ENCODE measurements at places on chromosomes 4 and X.
A peak's percentile ranks its signal among the peaks of the same experiment; 100 is the strongest.

GRCh38 chr4:8537041-8537461 lies 43.1 kb upstream of the GPR78 start:
- DNase-seq = no peak

- no peak for DNase-seq
Observed at GRCh38 chrX:10904220-10904619, 206.9 kb upstream of the HCCS start.

- DNase-seq = no peak
Observed at GRCh38 chr4:171932238-171932637, 119.0 kb downstream of the GALNTL6 start.

DNA sequence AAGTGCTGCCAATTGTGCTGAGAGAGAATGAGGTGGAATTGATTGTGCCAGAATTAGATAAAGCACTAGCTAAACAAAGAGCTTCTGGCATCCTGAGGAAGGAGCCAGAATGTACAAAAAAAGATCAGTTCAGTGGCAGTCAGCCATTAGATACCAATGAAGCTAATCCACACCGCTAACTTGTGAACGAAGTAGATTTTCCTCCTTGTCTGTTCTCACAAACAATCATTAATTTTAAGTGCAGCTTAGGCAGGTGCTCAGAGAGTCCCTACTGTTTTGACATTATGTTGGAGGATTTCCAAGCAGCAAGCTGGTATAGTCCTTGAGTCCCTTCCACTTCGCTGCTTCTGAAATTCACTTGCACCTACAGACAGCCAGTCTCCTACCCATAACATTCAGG lies 617.4 kb downstream of the CENPC start:
- DNase-seq = no peak

- no peak for DNase-seq
Observed at GRCh38 chrX:123882391-123882790, 22.5 kb downstream of the XIAP start.

DNA sequence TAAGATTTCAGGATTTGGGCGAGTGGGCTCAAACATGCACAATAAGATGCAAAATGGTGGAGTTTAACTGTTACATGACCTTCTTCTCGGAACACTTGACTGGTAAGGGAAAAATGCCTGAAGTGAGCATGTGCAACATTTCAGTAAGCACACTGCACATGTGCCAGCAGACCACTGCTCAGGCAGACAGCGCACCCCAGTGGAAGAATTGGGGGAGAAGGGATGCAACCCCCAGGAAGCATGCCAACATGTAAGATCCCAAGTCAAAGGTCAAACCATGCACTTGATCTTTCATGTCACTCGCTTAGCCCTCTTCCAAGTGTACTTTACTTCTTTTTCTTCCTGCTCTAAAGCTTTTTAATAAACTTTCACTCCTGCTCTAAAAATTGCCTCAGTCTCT lies 256.3 kb downstream of the CENPC start:
- no peak for DNase-seq

DNA sequence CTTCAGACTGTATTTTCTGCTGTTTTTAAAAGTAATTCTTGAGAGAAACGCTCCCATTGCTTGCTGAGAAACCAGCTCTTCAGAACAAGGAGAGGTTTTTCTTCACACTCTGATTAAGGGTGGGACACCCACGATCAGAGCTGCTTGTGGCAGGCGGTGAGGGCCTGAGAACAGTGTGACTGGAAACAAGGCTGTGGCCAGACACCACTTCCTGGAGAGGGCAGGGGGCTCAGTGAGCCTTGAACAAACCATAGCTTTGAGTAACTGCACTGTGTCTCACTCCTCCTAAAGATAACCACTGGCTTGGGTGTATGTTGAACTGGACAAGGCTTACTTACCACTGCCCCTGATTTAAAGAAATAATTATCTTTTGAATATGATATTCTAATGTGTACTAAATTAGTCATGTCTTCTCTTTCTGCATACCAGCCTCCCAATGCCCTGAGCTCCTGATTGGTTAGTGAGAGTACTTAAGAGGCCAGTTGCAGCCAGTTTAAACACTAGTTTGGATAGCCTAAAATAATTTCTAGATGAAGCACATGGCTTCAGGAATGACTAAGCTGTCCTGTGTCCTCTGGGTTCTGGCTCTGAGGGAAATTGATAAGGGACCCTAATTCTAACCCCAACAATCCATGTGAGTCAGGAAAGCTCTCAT lies 3.7 kb upstream of the GPR82 start:
- peak; percentile 50 for DNase-seq

DNA sequence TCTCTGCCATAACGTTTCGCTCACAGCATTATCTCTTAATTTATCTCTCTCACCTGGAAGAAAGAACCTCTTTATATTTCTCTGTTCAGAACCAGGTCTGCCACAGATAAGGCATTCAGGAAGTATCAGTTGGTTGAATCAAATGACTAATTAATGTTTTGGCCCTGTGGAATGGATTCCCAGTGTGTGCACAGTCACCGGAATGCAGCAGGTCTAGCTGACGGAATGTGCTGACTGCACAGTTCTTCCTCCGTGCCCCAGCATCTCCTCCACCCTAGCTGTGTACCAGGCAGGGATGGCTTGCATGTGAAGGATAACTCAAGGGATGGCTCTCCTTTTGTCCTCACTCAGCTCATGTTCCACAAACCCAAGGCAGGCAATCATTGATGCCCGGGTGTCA lies 141.8 kb upstream of the MSX1 start:
- no peak for DNase-seq

GRCh38 chrX:30814978-30815377 lies 74.1 kb downstream of the TAB3 start:
- DNase-seq = no peak

DNA sequence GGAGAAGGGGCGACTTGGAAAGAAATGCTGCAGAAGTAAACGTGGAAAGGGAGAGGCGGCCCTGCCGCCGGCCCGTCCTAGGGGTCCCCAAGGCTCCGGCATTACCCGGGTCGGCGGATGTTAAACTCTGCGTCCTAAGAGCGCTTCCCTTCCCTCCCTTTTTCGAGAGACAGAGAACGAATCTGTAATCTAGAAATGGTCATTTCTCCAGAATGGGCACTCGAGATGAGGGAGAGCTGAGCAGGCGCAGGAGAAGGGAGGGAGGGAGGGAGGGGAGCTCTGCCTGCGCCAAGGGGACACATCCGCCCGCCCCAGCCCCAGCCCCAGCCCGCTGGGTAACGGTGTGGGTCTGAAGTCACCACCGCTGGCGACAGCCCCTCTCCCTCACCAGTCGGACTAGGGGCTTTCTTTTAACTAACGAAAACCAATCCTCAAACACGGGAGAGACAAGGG lies 1.7 kb downstream of the HCFC1 start:
- no peak for DNase-seq

- DNase-seq = peak; percentile 35
Observed at GRCh38 chrX:100928660-100929613, at the start of gene XKRX. TSS of gene XKRX (minus strand) at chrX:100928917. CDS start at chrX:100928304, 613 bp downstream.

DNA sequence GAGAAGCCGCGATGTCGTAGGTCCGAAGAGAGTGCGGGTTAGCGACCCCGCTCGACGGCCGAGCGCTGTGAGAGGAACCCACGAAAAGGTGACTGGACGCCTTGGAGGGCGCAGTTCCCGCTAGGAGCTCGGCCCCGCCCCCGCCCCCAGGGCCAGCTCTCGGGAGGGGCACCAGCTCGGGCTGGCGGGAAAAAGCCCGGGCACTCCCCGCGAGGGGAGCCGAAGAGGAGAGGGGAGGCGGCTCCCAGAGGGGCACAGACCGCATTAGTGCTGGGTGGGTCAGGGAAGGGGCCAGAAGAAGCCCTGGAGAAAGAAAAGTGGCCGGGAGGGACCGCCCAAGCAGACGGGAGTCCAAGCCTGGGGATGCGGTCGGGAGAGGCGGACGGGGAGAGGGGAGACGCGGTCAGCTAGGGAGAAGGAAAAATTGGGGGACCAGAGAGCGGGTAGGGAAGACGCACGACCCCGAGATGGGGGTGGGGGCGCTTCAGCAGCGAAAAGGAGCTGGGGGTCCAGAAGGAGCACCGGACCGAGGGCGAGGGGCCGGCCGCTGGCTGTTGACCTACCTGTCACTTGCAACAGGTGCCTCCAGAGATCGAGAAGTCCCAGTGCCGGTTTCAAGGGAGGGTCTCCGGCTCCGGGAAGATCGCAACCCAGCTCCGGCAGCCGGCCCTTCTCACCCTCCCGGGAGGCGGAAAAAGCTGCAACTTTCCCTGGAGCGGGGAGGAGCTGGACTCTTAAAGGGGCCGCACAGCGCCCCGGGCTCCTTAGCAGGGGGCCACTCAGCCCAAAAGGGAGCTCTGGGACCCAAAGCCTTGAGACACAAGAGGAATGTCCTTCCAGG lies at the start of gene SYTL4:
SYTL4 (minus strand) TSS at position 681 of the 841 bp plus-strand sequence. CDS start 30,084 bp downstream, outside the sequence.
- DNase-seq = no peak

DNA sequence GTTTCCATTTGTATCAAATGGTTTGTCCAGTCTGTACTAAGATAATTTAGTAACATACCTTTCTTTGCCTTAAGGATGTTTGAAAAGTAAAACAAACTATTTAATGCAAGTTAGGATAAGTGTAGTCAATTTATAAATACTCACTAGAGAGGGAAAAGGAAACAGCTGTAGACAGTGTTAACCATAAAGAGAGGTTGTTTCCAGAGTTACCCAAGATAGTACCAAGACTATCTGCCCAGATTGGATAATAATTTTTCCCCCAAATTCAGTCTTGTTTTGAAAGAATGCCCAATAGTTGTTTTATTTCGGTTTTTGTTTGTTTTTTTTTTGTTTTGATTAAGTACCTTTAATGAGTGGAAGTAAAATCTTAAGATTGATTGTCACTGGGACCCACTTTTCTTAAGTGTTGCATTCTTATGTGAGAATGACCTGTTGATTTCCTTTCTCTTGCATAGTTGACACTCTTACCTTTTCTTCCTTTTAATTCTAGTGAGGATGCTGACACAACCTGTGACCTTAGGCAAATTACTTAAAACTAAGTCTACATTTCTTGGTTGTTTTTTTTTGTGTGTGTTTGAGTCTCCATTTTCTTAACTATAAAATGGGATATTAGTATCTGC lies 12.8 kb downstream of the AFF1 start:
- no peak for DNase-seq

DNA sequence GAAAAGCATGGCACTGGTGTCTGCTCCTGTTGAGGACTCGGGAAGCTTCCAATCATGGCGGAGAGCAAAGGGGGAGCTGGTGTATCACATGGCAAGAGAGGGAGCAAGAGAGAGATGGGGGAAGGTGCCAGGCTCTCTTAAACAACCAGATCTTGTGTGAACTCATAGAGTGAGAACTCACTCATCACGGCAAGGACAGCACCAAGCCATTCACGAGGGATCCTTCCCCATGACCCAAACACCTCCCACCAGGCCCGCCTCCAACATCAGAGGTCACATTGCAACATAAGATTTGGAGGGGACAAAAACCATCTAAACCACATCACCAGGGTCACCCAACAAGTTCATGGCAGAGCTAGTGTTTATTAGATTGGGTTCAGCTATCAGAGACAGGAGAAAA lies 218.7 kb upstream of the BCOR start:
- no peak for DNase-seq

- no peak for DNase-seq
Observed at GRCh38 chrX:63934160-63934559, 149.1 kb upstream of the ARHGEF9 start.

DNA sequence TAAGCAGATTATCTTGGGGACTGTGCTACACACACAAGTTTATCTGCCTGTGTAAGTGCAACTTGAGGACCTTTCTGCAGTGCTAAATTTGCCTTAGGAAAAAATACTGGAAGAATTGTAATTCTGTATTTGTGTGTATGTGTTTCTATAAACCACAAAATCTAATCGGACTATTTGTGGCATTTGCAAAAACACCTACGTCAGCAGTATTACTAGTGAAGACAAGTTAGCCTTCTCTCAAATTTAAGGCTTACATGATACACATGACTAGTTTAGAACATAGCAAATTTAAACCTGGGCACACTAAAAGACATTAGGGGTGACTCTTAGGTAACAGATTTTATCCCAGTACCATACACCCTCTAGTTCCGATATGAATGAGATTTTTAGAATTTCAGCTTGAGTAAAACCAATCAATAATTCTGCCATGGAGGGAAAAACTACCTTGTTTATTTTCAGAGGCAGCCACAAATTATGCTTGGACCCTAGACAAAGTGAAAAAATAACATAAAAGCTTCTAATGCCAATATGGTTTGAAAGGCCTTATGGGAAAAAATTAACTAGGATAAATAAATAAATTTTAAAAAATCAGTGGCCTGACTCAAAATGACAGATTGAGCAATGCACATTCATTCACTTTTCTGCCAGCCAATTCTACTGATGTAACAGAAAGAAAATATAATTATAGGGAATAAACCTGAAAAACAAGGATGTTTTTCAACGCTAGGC lies 176.4 kb downstream of the SNCA start:
- DNase-seq = no peak

DNA sequence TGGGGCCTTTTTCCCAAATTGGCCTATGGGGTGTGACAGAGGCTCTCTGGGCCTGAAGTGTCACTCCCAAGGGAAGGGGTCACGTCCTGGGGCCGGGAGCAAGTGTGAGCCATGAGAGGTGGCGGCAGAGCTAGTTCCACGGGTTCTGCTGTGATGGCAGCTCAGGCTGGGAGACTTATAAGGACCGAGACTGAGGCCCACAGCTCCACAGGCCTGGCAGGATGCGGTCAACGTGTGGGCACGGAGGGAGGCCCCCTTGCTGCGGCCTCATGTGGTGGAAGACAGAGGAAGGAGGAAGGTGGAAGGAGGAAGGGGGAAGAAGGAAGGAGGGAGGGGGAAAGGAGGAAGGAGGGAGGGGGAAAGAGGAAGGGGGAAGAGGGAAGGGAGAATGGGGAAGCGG lies 7.2 kb upstream of the CPLX1 start:
- DNase-seq = no peak

- DNase-seq = no peak
Observed at GRCh38 chr4:152104356-152104755, 343.5 kb upstream of the GATB start.

- DNase-seq = no peak
Observed at GRCh38 chr4:87180767-87181166, 39.7 kb downstream of the KLHL8 start.

DNA sequence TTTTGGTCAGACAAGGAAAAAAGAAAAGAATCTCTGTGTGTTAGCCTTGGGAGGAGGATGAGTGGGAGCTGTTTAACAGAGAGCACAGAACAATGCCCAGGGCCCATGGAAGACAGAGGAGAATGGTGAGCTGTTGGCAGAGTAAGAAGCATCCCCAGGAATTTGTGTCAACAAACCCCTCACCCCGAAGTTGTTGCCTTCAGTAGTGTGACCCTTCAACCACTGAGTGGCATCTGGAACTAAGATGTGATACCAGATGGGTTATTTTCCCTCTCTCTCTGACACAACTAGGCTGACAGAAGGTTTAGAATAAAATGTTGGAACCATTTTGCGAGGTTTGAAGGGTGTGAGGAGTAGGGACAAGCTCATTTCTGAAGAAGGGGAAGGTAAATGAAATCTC lies 25.1 kb downstream of the IGSF1 start:
- DNase-seq = no peak

- DNase-seq = no peak
Observed at GRCh38 chr4:122806981-122807679, 19.5 kb upstream of the FGF2 start.

- DNase-seq = peak; percentile 85
Observed at GRCh38 chr4:113355550-113356371, 306.3 kb downstream of the ANK2 start.

- DNase-seq = no peak
Observed at GRCh38 chr4:15868111-15868510, 70.4 kb downstream of the FGFBP1 start.
